ENCODE measurements at places on chromosomes 12 and 14.
A peak's percentile ranks its signal among the peaks of the same experiment; 100 is the strongest.

DNA sequence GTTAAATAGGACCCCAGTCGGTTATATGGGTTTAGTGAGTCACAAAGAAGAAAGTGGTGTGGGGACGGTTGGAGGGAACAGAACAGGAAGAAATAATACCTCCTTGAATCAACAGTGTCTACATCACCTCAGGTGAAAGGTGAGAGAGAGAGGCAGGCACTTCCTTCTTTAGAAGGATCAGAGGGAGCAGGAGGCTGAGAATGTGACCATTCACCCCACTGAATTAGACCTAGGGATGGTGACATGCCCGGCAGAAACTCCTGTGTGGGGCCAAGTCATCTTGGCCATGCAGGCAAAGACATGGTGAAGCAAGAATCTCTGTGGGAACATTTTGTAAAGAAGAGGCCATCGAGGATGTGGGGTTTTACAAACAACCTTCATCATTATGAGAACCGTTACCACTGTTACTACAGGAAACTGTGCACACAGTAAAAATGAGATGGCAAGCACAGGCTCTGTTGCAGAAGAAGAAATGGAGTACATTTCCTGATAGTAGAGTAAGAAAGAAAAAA, 1196.9 kb downstream of the VRK1 start:
- DNase-seq, result no peak

DNA sequence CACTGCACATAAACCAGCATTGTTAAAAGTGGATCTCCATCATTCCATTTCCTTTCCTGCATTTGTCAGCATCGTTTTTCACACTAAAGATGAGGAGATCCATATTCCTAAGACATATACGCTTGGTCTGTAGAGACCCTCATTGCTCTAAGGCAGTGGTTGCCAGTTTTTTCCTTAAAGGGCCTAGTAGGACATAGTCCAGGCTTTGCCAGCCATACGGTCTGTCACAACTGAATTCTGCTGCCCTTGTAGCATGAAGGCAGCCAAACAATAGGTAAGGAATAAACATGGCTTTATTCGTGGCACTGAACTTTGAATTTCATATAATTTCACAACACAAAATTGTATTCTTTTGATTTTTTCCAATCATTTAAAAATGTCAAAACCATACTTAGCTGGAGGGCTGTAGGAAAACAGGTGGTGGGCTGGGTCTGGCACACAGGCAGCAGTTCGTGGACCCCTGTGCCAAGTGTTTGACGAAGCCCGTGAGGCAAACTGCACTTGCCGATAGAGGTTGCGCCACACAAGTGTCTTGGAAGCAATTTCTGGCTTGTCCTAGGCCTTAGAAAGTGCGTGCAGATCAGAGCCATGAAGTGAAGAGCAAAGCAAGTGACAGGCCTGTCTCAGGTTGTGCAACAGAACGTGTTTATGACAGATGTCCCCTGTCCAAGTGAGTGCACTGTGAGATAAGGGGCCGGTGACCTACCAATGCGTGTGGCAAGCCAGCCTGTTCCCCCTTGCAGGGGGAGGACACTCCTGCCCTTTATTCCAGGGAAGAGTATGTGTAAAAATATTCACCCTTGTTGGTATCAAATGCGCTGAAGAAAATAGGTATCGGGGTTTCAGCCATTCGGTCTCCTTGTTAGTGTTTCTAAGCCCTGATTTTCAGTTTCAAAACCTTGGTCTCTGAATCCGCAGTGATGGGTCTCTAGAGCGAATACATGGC, 916 bp upstream of the CHPT1 start:
- DNase-seq, result peak; percentile 65

- DNase-seq, result peak; percentile 0
These were observed 316.3 kb upstream of the MGAT4C start for GRCh38 chr12:86572455-86572854.

DNA sequence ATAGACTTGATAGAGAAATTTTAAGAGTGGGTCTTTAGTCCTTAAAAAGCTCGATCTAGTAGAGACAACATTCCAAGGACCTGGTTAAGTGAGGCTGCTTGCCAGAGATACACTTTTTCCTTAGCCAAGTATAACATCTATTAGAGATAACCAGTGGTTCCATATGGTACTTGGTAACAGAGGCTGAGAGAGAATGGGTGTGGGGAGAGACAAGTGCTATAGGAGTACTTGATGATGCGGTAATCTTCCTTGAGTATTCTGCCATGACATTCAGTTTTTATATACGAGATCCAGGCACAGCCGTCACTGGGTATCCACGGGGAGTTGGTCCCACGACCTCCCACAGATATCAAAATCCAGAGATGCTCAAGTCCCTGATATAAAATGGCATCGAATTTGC, 77.4 kb upstream of the REP15 start:
- no peak for DNase-seq

DNA sequence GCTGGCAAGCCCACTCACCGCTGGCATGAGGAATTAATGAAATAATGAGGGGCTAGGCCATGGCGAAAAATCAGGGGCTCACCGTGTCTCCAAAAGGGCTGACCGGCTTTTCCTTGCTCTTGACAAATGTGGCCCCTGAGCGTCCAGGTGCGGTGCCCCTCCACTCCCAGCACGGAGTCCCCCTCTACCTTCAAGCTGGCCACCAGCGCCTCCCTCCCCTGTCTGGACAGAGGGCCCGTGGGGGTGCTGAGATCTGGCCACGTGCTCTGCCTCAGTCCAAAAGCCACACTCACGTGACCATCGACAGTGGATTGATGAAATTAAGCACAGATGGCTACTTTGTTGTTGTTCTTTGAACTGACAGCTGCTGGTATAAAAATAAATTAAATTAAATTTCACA, 78.8 kb upstream of the BCL11B start:
- DNase-seq, result no peak

DNA sequence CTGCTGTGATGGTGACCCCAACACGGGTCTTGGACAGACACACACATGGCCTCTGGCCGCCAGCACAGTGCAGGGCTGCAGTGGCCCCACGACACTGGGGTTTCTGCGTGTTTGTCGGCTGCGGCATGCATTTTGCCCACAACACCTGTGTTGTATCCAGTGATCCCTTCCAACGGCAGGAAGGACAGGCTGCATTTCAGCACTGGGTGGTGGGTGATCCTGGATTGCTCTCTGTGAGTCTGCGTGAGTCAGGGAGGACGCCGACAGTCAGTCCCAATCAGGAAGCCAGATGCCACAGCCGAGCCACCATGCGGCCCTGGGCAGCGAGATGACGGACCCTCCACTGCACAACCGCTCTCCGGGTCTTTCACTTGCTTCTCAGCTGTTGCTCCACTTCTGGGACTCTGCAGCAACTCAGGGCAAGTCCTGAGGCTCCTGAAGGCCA, 20.6 kb downstream of the LRTM2 start:
- DNase-seq, result no peak

- peak; percentile 25 for DNase-seq
These were observed 34.6 kb downstream of the SPRING1 start for GRCh38 chr12:116703214-116703795.

DNA sequence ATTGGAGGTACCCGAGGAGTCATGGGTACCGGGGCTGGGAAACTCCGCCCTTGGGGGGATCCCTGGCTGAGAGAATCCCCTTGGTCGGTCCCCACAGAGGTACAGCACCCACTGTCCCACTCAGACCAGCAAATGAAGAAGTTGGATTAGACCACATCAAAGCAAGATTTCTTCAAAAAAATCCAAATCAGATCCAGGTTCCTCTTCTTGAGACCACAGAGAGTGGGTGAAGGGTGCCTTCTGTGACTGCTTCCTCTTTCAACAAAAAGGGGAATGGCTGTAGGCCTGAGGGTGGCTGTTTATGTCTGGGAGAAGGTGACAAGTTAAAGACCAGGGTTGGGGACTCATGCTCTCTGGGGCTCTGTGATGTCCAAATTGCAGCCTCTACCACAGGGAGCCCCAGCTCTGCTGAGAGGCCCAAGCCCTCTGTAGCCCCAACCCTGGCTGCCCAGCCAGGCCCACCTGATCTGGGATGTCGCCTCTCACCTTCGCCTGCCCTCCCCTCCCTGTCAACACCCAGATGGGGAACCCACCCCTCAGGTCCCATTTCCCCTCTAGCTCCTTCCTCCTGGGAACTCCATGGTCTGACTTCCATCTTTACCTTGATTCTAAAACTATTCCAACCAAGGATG, 50.9 kb downstream of the ZFP36L1 start:
- no peak for DNase-seq

DNA sequence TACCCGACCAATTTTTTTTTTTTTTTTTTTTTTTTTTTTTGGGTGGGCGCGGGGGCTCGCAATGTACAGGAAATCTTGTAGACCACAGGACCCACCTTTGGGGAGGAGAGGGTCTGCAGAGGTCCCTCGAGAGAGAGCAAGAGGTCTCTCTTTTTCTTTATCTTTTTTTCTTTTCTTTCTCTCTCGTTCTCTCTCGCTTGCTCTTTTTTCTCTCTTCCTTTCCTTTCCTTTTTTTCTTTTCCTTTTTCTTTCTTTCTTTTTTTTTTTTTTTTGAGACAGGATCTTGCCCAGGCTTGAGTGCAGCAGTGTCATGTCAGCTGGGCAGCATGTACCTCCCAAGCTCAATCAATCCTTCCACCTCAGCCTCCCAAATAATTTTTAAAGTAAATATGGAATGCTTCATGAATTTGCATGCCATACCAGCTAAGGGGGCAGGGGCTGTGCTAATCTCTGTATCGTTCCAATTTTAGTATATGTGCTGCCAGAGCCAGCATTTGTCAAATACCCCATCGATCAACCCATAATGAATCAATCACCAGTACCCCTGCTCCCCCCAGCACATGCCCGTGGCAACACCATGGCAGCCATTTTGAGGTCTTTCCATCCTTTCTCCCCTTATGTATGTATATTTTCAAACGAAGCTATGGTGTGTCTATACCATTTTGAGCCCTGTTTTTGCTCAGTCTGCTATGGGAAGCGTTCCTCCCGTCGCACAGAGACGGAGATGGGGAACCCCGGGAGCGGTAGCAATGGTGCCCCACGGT, 9.3 kb downstream of the PAPLN start:
- DNase-seq, result no peak

DNA sequence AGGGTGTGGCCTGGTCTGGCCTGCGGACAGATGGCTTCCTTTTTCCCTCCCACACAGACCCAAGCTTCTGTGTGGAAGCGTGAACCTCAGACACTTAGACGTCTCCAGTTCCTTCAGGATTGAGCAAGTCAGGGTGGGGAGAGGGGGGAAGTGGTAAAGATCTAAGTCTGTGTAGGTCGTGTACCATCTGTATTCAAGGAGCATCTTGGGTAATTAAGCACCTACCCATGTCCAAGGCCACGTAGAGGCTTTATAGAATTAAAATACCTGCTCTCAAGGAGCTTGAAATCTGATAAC, 1.7 kb downstream of the AVIL start:
- peak; percentile 90 for DNase-seq

- no peak for DNase-seq
These were observed 47.3 kb downstream of the KDM2B start for GRCh38 chr12:121533394-121534090.

GRCh38 chr14:65302571-65303189, 109.8 kb upstream of the FUT8 start:
- no peak for DNase-seq
